ENCODE measurements at places on chromosomes 1 and 21.

- DNase-seq = no peak
Observed at GRCh38 chr1:69221524-69221923, 346.2 kb upstream of the LRRC7 start.

DNA sequence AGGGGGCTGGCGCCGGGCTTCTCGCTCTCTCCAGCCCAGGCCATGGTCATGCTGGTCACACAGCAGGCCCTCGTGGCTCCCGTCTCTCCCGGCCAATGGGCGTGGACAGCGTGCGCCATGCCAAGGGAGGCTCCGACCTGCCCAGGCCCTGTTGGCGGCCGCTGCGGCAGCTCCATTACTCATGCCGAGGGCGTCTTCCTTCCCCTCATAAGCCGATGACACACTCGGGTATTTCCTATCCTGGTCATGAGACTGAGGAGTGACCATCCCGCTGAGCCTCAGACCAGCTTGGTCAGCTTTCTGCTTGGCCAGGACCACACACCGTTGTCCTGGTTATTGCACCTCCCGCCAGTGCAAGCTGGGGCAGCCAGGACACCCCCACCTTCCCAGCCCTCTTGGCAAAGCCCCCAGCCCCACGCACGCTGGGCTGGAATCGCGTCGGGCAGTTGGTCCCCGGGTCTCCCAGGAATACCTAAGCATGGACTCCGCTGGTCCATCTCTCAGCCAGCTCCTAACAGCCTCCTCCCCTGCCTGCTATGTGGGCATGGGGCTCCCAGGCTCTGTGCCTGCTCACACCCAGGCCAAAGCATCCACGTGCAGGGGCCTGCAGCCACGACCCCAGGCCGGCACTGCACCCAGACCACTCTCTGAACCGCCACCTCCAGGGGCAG lies 49.8 kb downstream of the ARHGEF16 start:
- DNase-seq = no peak

- DNase-seq = no peak
Observed at GRCh38 chr1:226674892-226675714, 64.0 kb downstream of the ITPKB start.

GRCh38 chr21:41480086-41480690 lies 27.8 kb downstream of the TMPRSS2 start:
- no peak for DNase-seq

GRCh38 chr1:201530741-201531531 lies 8.0 kb upstream of the NAV1 start:
- DNase-seq = no peak

DNA sequence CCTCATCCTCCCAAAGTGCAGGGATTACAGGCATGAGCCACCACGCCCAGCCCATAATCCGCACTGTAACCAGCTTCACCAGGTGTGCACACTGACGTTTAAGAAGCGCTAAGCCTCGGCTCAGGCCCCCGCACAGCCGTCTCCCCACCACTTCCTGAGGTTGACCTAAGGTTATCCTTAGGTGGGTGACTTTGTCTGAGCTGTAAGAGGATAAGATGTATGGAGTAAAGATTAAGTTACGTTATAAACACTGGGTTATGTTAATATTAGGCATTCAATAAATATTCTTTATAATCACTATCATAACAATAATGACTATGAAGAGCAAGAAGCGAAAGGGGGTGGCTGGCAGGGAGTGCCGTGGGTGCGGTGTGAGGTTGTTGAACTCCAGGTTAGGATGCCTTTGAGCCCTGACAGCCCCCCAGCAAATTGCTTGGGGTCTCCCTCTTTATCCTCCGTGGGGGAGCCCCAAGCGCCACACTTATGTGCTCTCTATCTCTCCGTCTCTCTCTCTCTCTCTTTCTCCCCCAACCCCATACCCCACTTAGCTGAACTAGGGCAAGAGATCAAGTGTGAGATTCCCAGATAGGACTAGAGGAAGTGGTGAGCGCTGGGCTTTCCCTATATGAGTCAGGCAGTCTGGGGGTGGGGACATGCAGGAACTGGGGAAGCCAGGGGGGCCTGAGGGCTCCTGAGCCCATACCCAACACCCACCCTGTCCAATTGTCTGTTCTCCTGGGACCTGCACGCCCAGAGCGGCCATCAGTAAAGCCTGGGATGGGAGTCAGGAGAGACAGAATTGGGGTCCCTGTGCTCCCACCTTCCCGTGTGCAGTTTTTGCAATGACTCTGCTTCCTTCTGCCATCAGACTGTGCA lies 7.6 kb downstream of the EFHD2 start:
- DNase-seq = peak; percentile 20

DNA sequence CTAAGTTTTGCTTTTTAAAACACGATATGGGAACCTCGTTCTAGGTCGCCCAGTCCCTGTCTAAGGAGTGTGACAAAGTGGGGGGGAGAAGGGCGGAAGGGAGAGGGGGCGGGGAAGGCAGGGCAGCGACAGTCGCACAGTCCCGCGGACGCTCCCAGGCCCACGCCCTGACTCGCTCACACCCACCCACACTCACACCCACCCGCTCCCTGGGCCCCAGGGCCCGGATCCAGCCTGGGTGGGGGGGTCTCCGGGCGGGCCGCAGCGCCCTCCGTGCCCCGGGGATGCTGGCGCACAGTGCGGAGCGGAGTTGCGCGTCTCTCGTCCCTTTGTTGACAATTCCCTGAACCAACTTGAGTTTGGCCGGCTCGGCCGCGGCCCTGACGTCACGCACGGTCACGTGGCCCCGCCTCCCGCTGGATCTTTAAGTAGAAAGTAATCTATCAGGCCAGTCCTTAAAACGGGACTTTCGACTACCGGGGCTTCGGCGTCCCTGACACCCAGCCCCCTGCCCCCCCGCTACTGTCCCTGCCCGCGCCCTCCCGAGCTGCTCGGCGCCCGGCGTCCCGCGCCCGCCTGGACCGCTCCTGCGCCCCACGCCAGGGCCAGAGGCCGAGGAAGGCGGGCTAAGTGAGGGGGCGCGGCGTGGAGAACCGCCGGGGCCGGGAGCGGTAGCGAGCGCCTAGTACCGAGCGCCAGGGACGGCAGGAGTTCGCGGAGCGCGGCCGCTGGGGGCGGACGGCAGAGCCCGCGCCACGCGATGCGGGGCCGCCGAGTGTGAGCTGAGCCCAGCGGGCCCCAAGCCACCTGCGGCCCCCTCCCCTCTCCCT lies at the start of gene FOXD3:
TSS of gene FOXD3 (plus strand) at position 454 of the 830 bp plus-strand sequence. CDS start 492 bp downstream, outside the sequence.
- no peak for DNase-seq

DNA sequence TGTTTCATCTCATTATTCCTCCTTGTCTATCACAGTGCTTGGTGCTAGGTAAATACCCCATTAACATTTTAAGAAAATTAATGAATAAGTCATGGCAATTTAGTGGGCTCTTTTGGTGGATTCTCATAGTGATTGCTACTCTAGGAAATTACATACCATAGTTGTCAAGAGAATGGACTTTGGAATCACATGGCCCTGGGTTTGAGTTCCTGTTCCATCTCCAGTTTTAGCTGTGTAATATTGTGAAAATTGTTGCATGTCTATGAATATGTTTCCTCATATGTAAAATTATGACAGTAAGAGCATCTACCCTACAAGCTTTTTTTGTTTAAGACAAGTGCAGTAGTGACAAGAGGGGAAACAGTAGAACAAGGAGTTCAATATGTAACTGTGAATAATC lies 20.7 kb downstream of the WDTC1 start:
- DNase-seq = no peak

- DNase-seq = no peak
Observed at GRCh38 chr1:19307794-19308508, 4.0 kb downstream of the AKR7A2 start.

DNA sequence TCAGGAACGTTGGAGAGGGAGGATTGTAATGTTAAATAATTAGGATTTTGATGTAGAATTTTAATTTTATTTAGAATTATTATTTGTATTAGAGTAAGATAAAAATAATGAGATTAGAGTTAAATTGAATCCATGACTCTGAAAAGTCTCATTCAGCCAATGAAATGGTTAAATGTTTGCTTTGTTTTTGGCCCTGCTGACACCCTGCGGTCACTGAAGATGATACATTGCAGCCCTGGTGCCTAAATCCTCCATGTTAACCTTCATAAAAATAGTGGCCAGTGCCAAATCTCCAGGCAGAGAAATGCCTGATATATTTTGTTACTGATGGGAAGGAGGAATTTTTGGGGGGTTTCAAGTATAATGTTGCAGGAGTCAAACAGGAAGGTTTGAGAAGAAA lies 27.3 kb upstream of the RLF start:
- DNase-seq = no peak

- DNase-seq = no peak
Observed at GRCh38 chr1:30200161-30200560, 523.2 kb downstream of the MATN1 start.

- no peak for DNase-seq
Observed at GRCh38 chr1:19613171-19613703, 30.9 kb upstream of the NBL1 start.

- no peak for DNase-seq
Observed at GRCh38 chr1:25178917-25179561, 53.3 kb downstream of the SYF2 start.

DNA sequence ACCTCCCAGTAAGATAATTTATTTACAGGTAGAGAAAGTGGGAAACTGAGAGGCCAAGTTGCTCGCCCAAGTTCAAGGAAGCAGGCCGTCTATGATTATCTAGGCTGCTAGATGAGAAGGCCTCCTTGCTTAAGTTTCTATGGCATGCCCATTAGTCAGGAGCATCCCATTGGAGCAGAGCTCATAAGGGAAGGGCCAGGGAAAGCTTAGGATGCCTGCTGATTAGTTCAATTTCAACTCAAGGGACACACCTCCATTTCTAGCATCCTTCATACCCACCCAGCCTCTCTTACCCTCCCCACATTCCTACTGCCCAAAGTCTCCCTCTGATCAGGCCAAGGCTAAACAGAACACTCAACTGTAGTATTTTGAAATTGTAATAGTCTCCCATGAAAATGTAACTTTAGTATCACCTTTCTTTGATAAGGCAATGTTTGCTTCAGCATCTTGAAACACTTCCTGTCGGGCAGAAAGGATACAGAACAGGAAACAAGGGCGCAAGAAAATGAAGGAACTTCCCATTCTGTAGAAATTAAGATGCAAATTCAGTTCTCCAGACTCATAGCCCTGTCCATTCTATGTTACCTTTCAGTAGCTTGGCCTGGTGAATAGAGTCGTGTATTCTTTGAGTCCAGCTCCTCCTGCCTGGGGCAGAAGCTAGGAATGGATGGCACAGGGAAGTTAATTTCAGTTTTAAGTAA lies 46.3 kb upstream of the TARBP1 start:
- DNase-seq = no peak

GRCh38 chr1:106222403-106222802 lies 834.1 kb upstream of the PRMT6 start:
- no peak for DNase-seq

GRCh38 chr1:6001992-6002576 lies 9.9 kb upstream of the NPHP4 start:
- no peak for DNase-seq

DNA sequence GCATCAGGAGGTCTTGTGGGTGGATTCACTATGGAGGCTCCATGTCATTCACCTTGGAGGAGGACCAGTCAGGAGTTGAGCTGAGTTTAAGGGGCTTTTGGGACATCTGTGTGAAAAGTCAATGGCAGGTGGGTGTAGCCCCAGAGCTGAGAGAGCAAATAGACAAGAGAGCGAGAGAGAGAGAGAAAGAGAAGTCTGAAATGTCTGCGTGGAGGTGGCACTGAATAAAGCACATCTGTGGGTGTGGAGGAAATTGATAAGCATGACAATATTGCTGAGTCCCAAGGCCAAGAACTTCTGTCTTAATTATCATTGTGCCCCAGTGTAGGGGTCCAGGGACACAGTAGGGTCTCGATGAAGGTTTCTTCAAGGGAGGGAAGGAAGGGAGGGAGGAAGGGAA lies 79.5 kb upstream of the VAMP3 start:
- DNase-seq = no peak

DNA sequence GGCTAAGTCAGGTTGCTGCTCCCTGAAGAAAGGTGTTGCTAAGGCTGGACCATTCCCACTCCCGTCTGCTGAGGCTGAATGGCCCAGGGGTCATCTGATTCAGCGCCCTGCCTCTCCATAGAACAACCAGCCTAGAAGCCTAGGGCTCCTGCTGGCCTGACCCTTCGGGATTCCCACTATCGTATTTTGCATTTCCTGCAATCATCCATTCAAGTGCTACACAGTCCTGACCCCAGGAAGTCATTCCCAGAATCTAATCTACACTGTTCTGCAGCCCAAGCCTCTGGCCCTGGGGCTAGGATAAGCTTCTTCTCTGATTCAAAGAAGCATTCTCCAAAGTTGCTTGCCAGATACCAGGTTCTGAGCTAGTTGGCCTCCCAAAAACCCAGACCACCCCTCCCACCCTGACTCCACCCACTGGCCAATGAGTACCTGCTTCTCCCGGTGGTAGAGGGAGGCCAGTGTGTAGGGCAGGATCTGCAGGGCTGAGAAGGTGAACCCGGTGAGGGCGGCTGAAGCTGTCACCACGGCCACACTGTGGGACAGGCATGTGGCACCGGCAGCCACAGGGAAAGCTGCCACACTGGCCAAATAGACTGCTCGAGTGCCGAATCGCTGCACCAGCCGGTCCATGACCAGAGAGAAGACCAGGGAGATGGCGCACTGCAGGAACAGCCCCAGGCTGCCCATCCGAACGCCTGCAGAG lies 18.7 kb downstream of the SLC45A3 start:
- DNase-seq = no peak

DNA sequence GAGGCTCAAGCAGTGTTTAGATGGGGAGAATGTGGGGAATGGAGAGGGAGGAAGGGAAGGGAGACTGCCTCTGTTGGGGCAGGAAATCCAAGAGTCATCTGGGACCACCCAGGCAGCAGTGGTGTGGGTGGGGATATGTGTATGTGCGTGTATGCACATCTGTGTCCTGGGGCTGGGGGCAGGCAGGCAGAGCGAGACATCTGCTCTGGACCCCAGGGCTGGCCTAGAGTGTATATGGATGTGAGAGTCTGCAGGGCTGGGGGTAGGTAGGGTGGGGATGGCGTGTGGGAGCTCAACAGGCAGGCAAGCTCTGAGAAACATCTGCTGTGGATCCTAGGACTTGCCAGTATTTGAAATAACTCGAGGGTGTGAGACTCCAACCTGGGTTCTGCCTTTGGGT lies 3.5 kb downstream of the PTCH2 start:
- no peak for DNase-seq

- no peak for DNase-seq
Observed at GRCh38 chr1:246597340-246597739, 31.1 kb downstream of the CNST start.

GRCh38 chr1:61274939-61275338 lies 192.6 kb downstream of the NFIA start:
- DNase-seq = no peak

DNA sequence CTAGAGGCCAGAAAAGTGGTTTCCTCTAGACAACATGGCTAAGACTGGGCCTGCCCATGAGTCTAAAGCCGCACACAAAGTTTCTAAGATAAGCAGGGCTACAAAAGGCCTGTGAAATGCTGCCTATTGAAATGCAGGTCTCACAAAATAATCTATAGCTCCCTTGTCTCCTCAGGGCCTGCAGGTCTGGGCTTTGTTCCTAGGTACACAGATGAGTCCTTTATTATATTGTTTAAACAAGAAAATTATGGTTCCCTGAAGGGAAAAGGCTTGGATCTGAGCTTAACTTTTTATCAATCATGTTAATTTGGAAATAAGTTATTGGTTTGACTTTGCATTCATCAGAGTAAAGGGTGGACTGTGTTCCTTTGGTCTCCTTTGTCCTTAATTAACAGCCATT lies 413.4 kb upstream of the BEND5 start:
- no peak for DNase-seq

- DNase-seq = no peak
Observed at GRCh38 chr1:159900086-159900680, at the start of gene CFAP45. Gene CFAP45 (minus strand): TSS chr1:159900165. CDS start chr1:159900098, 67 bp downstream.

Measured in activated naive CD4-positive, alpha-beta T cell (primary cell).